Activated CD4-positive, CD25-positive, alpha-beta regulatory T cell treated with anti-CD3 and anti-CD28 coated beads, Interleukin-2, amount 50 U/mL, for 24 hours (primary cell): ENCODE measurements at places on chromosomes 11 and 22.

- ATAC-seq, result peak; percentile 73
These were observed 106.4 kb upstream of the SESN3 start for GRCh38 chr11:95337175-95337957.

GRCh38 chr11:83401506-83402225 lies 115.5 kb upstream of the CCDC90B start:
- no peak for ATAC-seq

DNA sequence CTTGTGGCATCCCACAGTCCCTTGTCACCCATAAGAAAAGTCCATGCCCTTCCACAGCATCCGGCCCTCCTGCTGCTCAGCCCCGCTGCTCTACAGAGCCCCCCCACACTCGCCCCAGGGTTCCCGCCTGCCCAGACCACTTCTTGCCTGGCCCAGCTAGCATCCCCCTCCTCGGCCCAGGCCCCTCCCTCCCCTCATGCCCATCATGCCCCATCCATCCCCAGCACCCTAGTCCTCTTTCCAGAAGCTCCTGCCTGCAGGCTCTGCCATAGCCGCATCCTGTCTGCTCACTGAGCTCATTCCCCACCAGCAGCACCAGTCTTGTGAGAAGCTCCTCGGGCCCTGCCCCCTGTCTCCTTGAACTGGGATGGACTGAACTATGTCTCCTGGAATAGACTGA lies 54.4 kb downstream of the LINC01488 start:
- ATAC-seq, result no peak

- ATAC-seq, result peak; percentile 18
These were observed at the start of gene PARVB for GRCh38 chr22:44024288-44024921. Gene PARVB (plus strand): TSS chr22:44024302. CDS start chr22:44024340, 38 bp downstream.

- ATAC-seq, result peak; percentile 6
These were observed 954 bp upstream of the MN1 start for GRCh38 chr22:27802346-27803073.

- no peak for ATAC-seq
These were observed 807.6 kb downstream of the BRD1 start for GRCh38 chr22:49019737-49020713.

GRCh38 chr11:103880968-103881367 lies 155.5 kb upstream of the DDI1 start:
- ATAC-seq, result no peak

- no peak for ATAC-seq
These were observed 6.3 kb downstream of the PKP3 start for GRCh38 chr11:400241-400689.

DNA sequence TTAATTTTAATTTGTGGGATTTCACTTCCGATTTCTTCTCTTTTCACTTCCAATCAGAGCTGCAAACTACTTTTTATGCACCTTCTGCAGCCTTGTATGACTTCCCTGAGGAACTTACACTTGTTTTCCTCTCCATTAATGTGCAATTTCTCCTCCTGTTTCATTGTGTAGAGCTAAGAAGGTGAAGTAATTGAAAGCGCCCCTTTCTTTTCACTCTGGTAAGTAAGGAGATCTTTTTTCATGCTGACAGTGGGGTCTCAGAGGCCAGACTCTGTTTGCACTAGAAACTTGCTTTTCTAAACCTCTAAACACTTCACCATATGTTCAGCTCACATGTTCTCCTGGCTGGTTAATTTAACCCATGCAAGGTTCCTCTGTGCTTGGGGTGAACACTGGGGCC lies 117.0 kb downstream of the FANCF start:
- no peak for ATAC-seq

- no peak for ATAC-seq
These were observed 75.5 kb upstream of the TP53AIP1 start for GRCh38 chr11:129018126-129018525.

DNA sequence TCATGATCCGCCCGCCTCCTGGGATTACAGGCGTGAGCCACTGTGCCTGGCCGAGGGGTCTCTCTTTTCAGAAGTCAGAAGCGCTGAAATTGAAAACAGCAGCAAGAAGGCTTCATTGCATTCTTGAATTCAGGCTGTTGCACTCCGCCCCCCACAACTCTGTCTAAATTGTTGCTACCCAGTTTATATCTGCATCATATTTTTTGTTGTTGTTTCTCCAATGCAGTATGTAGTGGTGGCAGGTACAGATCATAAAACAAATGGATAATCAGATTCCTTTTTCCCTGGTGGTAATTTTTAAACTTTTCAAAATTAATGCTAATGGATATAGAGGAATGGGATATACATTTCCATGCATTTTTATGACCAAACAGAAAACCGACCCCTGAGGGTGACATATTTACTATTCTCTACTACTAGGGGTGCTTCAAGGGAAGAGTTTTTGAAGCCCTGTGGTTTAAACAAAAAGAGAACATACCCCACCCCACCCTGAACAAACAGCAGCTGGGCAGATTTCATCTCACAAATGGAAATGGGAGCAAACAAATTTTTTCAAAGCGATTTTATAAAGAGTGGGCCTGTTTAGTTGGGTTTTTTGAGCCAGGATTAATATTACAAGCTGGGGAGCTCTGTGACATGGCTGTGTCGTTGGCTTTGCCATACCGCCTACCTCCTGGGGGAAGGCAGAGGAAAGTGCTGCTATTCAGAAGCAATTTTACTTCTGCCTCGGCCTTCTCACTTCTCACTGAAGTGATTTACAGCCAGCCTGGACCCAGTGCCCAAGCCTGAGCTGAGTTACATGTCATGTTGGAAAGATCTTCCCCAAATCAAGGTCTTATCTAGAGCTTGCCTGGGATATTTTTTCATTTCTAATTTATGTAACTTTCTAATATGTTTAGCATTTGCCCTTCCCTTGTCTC lies 16.0 kb upstream of the TMA7B start:
- ATAC-seq, result no peak

GRCh38 chr11:64299847-64300648 lies at the start of gene CATSPERZ:
Gene CATSPERZ (plus strand): TSS chr11:64300358. CDS start chr11:64300411, 53 bp downstream.
- no peak for ATAC-seq

DNA sequence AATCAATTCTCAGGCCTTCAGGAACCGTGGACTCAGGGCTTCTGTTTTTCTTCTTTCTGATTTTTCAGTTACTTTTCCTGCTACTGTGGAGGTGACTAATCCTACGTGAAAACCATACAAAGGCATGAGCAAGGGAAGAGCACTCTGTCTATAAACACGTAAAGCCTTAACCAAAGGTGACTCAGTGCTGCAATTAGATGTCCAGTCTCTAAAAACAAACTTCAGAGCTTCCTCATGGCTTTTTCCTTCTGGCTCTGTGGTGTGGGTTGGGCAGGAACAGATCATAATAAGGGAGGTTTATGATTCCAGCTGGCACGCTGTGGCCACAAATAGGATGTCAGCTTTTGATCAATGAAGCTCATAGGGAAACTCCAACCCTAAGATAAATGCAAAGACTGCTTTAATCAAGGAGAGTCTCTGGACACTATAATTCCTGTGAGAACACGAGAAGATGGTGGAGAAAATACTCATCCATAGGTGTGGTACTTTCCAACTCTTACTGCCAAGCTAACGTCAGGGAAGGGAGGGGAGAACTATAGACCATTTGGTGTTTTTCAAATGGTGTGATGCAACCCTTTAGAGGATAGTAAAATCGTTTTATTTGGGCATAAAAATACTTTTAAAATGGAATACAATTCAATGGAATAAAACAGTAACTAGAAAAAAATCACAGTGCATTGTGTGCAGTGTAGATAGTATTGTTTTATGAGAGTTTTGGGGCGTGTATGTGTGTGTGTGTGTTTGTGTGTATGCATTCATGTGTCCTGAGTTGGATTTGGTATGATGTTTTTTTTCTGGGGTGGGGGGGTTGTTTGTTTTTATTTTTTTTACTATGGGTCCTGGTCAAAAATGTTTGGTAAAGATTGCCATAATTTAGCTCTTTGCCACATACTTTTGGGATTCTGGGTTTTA lies at the start of gene NXPE2:
Gene NXPE2 (plus strand): TSS at position 403 of the 912 bp plus-strand sequence. CDS start 49 bp downstream, at position 452.
- no peak for ATAC-seq

GRCh38 chr22:42623301-42623751 lies 8.6 kb upstream of the POLDIP3 start:
- ATAC-seq, result no peak

- ATAC-seq, result no peak
These were observed 29.5 kb downstream of the SLC22A12 start for GRCh38 chr11:64620381-64620971.

- ATAC-seq, result no peak
These were observed 47.6 kb upstream of the VPREB1 start for GRCh38 chr22:22196833-22197477.

DNA sequence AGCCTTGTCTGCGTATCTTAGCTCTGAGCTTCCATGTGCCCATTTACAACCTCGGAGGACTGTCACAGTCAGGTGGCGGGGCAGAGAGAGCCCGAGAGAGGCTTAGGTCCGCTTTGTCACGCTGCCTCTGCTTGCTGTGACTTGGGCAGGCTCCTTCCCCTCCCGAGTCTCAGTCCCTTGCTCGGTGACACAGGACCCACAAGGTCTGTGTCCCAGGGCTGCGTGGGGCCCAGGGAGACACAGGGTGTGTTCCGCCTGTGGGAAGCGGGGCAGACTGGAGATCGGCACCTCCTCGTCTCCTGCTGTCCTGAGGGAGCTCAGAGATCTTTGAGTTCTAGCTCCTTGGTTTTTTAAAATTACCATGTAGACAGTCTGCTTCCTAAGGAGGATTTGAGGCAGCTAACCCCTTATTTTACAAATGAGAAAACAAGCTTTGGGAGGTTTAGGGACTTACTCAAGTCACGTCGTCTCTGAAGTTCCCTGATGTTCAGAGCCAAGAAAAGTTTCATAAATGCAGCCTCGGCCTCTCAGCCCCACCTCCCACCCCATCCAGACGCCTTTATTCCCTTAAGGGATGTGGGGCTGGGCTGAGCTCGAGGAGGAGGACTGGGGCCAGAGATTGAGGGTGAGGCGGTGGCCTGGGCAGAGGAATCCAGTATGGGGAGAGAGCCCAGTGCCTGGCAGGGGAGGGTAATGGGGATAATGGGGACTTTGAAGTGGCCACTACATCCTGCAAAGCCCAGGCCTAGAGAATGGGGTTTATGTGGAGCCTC lies 103.6 kb downstream of the NECTIN1 start:
- ATAC-seq, result no peak

- ATAC-seq, result no peak
These were observed 21.6 kb downstream of the AAMDC start for GRCh38 chr11:77842441-77843121.

GRCh38 chr11:119700536-119701346 lies 28.3 kb downstream of the NECTIN1 start:
- no peak for ATAC-seq

- ATAC-seq, result no peak
These were observed 1.9 kb upstream of the ARHGEF12 start for GRCh38 chr11:120334332-120334731.
